Activated T-helper 1 cell treated with anti-CD3 and anti-CD28 coated beads, Interleukin-12 subunit alpha, Interleukin-12 subunit beta, Interleukin-2, Interleukin-4 antibody, amounts not matched to agents 30 ng/mL and 10 ng/mL and 1 ng/mL, durations not matched to agents 14 hours and 24 hours and 36 hours (primary cell): ENCODE measurements at places on chromosomes 1 and 21. TPM values are rescaled to one million over a fixed set of nuclear protein-coding genes. Genes with fewer than 3 reads are reported as not detected.

The KRTAP13-1 gene
- not detected in 2 replicates for total RNA-seq

The RGS8 gene
- total RNA-seq, result not detected in 2 replicates

The TDRKH gene
- total RNA-seq, result 14.6 and 16.4 TPM in 2 replicates

The UBE2U gene
- total RNA-seq, result not detected in 2 replicates

The NHLH1 gene
- total RNA-seq, result 0.52 and 0.66 TPM in 2 replicates

The HAO2 gene
- total RNA-seq, result not detected in 2 replicates

The PLA2G5 gene
- total RNA-seq, result not detected in 2 replicates

The NGF gene
- not detected in 2 replicates for total RNA-seq

The RBBP4 gene
- 315 TPM in 2 replicates for total RNA-seq

The CELA2B gene
- total RNA-seq, result not detected in 2 replicates

GRCh38 chr1:12098786-12099185 is 35.7 kb downstream of the TNFRSF8 start:
- no peak overlapping the region for H3K27ac ChIP-seq
- H3K27me3 ChIP-seq, result no peaks in the 10 kb centered on the region
- H3K4me3 ChIP-seq, result no peak overlapping the region
- H3K4me1 ChIP-seq, result peaks cover 20% of the 10 kb centered on the region

GRCh38 chr1:12649971-12650421 is 6.1 kb downstream of the AADACL4 start:
- no peaks in the 10 kb centered on the region for H3K4me1 ChIP-seq
- no peak overlapping the region for H3K27ac ChIP-seq
- DNase-seq, result no peak
- H3K4me3 ChIP-seq, result no peak overlapping the region
- no peaks in the 10 kb centered on the region for H3K36me3 ChIP-seq
- H3K27me3 ChIP-seq, result peaks cover 10% of the 10 kb centered on the region

DNA sequence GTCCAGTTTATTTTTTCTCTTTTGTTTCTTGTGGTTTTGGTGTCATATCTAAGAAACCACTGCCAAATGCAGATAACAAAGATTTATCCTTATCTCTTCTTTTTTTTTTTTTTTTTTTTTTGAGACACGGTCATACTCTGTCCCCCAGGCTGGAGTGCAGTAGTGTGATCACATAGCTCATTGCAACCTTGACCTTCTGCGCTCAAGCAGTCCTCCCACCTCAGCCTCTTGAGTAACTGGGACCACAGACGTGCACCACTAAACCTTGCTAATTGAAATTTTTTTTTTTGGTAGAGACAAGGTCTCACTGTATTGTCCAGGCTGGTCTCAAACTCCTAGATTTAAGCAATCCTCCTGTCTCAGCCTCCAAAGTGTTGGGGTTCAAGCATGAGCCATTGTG is 8.9 kb downstream of the SLC66A1 start:
- H3K36me3 ChIP-seq, result peaks cover 6% of the 10 kb centered on the region
- no peak overlapping the region for H3K27ac ChIP-seq
- no peak for DNase-seq
- no peaks in the 10 kb centered on the region for H3K27me3 ChIP-seq
- no peak overlapping the region for H3K4me3 ChIP-seq

DNA sequence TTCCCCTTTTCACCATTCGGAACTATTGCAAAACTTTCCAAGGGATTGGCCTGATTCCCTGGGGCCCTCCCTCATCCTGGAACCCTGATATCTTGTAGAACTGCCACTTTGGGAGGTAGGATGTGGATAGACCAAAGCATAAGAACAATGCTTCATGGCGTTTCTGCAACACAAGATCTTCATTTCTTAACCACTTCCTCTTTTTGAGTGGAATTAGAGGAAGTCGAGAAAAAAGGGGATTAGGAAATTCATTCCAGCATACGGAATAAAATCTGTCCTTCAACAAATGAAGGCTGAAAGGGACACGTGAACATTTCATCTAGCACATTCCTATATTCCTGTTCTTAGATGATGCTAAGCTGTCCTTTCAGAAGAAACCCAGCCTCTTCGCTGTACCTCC is 149.3 kb downstream of the HUNK start:
- H3K27ac ChIP-seq, result no peak overlapping the region
- H3K36me3 ChIP-seq, result no peaks in the 10 kb centered on the region
- peaks cover 2% of the 10 kb centered on the region for H3K27me3 ChIP-seq
- DNase-seq, result no peak
- H3K4me3 ChIP-seq, result no peak overlapping the region
- no peaks in the 10 kb centered on the region for H3K4me1 ChIP-seq

GRCh38 chr1:38559446-38560165 is 300.0 kb downstream of the RRAGC start:
- H3K4me3 ChIP-seq, result peak overlapping the region; percentile 70
- peak; percentile 88 for DNase-seq
- peak overlapping the region; percentile 92 for H3K27ac ChIP-seq
- no peaks in the 10 kb centered on the region for H3K36me3 ChIP-seq
- H3K27me3 ChIP-seq, result peaks cover 38% of the 10 kb centered on the region

DNA sequence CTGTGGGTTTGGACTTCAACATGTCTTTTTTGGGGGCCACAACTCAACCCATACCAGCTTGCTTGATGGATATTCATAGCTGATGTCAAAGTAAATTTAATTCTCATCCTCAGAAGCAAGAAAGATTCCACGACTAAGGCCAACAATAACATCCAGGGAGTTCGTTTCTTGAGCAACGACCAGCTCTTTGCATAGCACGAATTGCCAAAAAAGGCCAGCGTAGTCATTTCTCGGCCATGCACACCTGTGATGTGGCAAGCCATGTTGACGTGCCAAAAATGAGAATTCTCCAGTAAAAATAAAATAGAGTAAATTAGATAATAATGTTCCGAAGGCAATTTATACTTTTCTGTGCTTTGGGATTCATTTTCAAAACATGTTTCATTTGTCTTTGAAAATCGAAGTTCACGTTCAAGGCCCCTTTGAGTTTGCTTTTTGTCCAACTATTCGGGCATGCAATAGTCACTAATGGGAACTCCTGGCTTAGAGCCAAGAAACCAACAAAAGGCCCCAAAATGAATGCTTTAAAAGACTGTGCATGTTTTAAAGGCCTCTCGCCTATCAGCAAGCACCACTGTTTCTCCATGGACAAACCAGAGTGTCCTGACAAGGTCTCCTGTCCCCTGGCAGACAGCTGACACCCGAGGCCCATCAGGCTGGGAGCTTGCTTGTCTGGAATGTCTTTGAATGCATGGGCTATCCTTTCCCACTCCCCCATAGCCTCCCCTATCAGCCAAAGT is 14.4 kb upstream of the IGSF5 start:
- DNase-seq, result no peak
- H3K4me1 ChIP-seq, result no peaks in the 10 kb centered on the region
- H3K36me3 ChIP-seq, result no peaks in the 10 kb centered on the region

DNA sequence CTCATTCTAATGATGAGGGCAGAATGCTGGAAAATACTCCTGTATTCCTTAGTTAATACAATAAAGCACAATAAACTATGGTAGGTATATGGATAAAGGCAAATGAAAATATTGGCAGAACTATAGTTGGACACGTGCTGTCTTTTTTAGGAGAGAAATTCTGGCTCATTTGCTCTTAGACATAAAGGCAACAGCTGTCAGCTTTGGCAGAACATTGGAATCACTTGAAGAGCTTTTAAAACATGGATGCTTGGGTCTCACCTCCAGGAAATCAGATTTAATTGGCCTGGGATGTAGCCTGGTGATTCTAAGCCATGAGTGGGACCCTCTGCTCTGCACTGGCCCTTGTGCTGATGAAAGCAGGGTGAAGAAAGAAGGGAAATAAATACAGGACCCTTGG is 9.9 kb downstream of the CRP start:
- H3K27ac ChIP-seq, result no peak overlapping the region
- peaks cover 6% of the 10 kb centered on the region for H3K27me3 ChIP-seq
- DNase-seq, result no peak
- H3K36me3 ChIP-seq, result no peaks in the 10 kb centered on the region
- H3K4me1 ChIP-seq, result no peaks in the 10 kb centered on the region

GRCh38 chr1:25501235-25502058 is 42.0 kb upstream of the LDLRAP1 start:
- H3K4me3 ChIP-seq, result no peak overlapping the region
- H3K27me3 ChIP-seq, result no peaks in the 10 kb centered on the region
- H3K36me3 ChIP-seq, result peaks cover 17% of the 10 kb centered on the region

DNA sequence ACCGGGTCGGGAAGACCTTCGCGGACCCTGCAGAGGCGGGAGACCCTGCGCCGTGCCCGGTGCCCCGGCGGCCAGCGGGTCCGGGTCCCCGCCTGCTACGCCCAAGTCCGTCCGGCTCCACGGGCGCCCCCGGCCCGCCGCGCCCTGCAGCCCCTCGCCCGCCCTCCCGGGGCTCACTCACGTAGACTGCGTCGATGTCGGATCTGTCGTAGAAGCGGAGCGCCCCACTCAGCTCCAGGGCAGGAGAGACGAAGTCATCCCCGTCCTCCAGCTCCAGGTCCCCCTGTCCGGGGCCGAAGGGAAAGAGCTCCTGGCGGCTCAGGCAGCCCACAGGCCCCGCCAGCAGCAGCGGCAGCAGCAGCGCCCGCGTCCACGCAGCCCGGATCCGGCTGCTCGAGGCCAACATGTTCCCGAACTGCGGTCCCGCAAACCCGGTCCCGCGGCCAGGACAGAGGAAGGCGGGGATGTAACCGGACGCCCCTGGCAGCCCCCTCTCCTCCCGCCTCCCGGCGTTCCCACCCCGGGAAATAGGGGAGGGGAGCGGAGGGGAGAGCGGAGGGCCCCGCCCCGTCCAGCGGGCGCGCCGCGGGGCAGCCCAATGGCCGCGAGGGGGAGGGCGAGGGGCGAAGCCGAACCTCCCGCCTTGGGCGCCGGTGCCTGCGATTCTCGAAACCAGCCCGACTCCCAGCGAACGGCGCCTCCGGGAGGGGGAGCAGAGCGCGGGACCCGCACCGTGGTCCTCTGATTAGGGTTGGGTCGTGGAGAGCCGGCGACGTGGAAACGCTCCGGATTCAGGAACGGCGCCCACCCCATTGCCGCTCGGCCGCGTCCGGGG is at the start of gene NID1:
TSS of gene NID1 (minus strand) at position 417 of the 835 bp plus-strand sequence. CDS start at position 406, 11 bp downstream.
- H3K27me3 ChIP-seq, result peaks cover 53% of the 10 kb centered on the region
- peak within 1 kb of the TSS; percentile 61 for H3K4me3 ChIP-seq
- DNase-seq, result peak; percentile 11
- H3K27ac ChIP-seq, result no peak within 1 kb of the TSS

GRCh38 chr21:26082549-26082948 is 88.0 kb downstream of the APP start:
- H3K27me3 ChIP-seq, result no peaks in the 10 kb centered on the region
- no peak for DNase-seq
- H3K36me3 ChIP-seq, result no peaks in the 10 kb centered on the region
- H3K4me3 ChIP-seq, result no peak overlapping the region
- peaks cover 8% of the 10 kb centered on the region for H3K4me1 ChIP-seq

DNA sequence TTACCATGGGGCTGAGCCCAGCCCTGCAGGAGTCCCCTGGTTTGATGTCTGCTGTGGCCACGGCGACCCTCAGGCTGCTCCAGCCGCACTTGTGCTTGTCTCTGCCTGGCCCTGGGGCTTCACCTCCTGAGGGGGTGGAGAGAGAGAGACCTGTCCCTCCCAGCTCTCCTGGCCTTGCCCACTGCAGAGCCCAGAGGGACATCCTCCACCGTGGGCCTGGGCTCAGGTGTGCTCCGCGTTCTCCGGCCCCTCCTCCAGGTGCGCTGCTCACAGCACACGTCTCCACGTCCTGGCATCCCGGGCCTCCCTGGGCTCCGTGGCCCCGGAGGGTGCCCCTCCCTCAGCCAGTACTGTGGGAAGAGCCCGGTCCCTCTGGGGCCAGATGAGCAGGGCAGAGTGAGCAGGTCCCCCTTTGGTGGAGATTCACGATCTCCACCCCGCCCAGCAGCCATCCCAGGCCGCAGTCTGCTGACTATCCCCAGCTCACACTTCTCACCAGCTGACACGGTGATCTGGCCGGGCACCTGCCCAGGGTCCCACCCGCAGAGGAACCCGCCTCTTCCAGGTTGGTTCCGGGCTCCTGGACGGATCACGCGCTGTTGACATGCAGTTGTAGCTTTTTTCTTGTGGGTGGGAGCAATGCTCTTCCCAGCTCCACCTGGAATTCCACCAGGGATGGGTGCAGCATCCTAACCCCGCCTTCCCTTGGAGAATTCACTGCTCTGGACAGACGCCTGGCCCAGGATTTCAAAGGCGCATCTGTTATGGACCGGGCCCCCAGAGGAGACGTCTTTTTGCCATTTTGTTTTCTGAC is 41.8 kb upstream of the POFUT2 start:
- H3K36me3 ChIP-seq, result no peaks in the 10 kb centered on the region
- no peak overlapping the region for H3K4me3 ChIP-seq
- H3K27me3 ChIP-seq, result no peaks in the 10 kb centered on the region
- DNase-seq, result no peak

- H3K36me3 ChIP-seq, result peaks cover 78% of the 10 kb centered on the region
- no peak for DNase-seq
- no peak overlapping the region for H3K4me3 ChIP-seq
- no peaks in the 10 kb centered on the region for H3K27me3 ChIP-seq
- peak overlapping the region; percentile 54 for H3K27ac ChIP-seq
- peaks cover 56% of the 10 kb centered on the region for H3K4me1 ChIP-seq
Measured at GRCh38 chr1:8862528-8862927, 16.0 kb downstream of the ENO1 start.

GRCh38 chr1:24379733-24380315 is 33.8 kb downstream of the STPG1 start:
- H3K4me1 ChIP-seq, result peaks cover 13% of the 10 kb centered on the region
- H3K4me3 ChIP-seq, result no peak overlapping the region
- H3K36me3 ChIP-seq, result peaks cover 10% of the 10 kb centered on the region
- H3K27me3 ChIP-seq, result no peaks in the 10 kb centered on the region
- no peak overlapping the region for H3K27ac ChIP-seq

GRCh38 chr1:201286445-201286844 is 3.1 kb downstream of the PKP1 start:
- no peaks in the 10 kb centered on the region for H3K36me3 ChIP-seq
- H3K27me3 ChIP-seq, result peaks cover 39% of the 10 kb centered on the region
- H3K27ac ChIP-seq, result no peak overlapping the region
- H3K4me3 ChIP-seq, result no peak overlapping the region
- H3K4me1 ChIP-seq, result peaks cover 3% of the 10 kb centered on the region

GRCh38 chr1:175138579-175138978 is 54.0 kb downstream of the KIAA0040 start:
- no peak overlapping the region for H3K27ac ChIP-seq
- H3K4me3 ChIP-seq, result no peak overlapping the region
- H3K36me3 ChIP-seq, result no peaks in the 10 kb centered on the region

DNA sequence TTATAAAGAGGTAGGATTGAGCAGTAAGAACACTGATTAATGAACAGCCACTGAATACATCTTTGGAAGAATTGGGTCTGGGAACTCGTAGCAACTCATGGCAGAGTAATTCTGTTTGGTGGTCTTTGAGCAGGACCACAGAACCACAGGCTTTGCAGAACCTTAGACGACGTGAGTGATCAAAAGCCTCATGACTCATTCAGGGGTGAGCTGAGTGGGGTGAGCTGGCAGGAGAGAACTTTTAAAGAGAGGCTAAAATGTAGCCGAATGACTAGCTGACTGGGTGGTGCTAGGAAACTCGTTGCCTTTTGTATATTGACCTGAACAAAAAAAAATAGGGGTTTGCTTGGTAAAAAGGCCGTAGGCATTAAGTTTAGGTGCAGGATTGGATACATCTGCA is 313.8 kb downstream of the TGFB2 start:
- H3K27ac ChIP-seq, result no peak overlapping the region

- no peak overlapping the region for H3K27ac ChIP-seq
- no peaks in the 10 kb centered on the region for H3K36me3 ChIP-seq
- no peak overlapping the region for H3K4me3 ChIP-seq
- H3K27me3 ChIP-seq, result peaks cover 3% of the 10 kb centered on the region
- DNase-seq, result no peak
Measured at GRCh38 chr21:44477131-44477530, 21.8 kb downstream of the LRRC3 start.

GRCh38 chr1:25527226-25527846 is 16.1 kb upstream of the LDLRAP1 start:
- H3K4me1 ChIP-seq, result no peaks in the 10 kb centered on the region
- no peaks in the 10 kb centered on the region for H3K36me3 ChIP-seq
- no peak overlapping the region for H3K27ac ChIP-seq
- DNase-seq, result no peak
- no peak overlapping the region for H3K4me3 ChIP-seq
- H3K27me3 ChIP-seq, result peaks cover 4% of the 10 kb centered on the region
